Hematopoietic multipotent progenitor cell (in vitro differentiated cells): ENCODE measurements at places on chromosomes 11 and 22.

- no peak for DNase-seq
Observed at GRCh38 chr22:38487946-38488345, 18.2 kb downstream of the DDX17 start.

DNA sequence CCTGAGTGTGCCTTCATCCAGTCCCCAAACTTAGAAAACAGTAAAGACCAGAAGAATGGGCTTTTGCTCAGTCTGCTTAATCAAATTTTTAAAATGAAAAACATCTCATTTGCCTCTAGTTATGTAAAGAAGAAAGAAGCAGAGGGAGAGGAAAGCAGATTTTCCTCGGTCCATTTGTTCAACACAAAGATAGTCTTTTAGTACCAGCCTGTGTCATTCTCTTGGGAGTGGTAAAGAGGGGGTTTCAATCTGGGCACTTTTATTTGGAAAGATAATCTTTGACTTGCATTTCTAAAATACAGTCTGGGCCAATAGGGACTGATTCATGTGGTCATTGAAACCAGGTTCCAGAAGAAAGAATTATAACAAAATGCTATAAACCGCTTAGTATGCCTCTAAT is 29.5 kb downstream of the KREMEN1 start:
- DNase-seq = no peak

DNA sequence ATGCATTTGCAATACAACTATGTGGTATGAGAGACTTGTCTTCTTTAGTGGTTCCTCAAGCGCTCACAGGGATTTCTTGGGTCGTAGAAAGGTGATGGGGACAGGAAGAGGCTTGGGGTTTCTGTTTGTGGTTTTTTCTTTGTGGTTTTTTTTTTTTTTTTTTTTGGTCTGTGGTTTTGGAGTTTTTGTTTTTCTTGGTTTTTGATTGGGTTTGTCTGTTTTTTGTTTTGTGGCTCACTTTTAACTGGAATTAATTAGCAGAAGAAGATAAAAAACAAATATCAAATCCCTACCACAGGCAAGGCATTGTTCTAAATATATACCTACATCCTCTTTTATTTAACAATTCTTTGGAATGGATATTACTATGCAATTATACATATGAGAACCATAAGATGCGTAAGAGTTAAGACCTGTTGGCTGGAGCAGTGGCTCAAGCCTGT is 5.5 kb downstream of the TTC28 start:
- peak; percentile 38 for DNase-seq

DNA sequence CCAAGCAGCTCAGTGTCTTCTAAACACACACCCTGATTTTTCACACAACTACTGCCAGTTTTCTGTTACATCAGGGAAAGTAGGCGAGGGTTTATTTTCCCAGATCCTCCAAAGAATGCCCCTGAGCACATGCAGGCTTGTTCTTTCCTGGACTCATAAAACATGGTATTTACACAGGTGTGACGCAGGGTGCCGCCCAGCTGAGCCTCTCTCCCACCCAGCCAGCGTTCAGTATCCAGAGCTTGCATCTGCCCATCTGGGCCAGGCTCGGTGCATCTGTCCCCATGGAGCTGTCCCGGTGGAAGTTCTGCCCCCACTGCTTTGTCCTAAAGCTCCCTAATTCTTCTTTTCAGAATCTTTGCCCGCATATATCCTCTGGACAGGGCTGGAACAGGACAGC is 44.8 kb upstream of the ISX start:
- DNase-seq = no peak

DNA sequence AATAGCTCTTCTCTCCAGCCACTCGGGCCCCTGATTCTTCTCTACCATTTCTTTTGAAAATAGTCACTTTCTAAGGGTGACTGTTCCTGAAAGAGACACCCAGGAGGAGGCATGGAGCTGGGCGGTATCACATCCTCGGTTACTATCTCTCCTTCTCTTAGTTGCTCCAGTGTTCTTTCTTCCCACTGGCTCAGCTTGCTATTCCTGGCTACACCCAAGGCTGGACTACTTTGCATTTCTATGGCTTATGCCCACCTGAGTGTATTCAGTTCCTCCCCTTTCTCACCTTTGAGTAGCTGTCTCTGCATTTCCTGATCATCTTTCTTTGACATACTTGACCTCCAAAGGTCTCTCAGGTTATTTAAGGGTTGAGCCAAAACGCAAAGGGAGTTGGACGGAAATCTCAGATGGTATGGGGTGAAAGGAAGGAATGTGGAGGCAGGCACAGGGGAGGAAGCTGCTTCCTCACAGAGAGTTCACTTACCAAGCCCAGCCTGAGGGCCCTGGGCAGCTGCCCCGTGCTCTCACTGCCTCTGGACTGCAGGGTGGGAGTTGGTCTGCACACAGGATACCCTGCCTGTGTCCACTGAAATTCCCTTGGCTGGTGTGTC is 155.7 kb downstream of the SNX19 start:
- DNase-seq = no peak

GRCh38 chr11:6442441-6442840 is 1.7 kb upstream of the HPX start:
- DNase-seq = no peak

GRCh38 chr11:11478687-11479086 is 125.6 kb upstream of the CSNK2A3 start:
- DNase-seq = no peak

DNA sequence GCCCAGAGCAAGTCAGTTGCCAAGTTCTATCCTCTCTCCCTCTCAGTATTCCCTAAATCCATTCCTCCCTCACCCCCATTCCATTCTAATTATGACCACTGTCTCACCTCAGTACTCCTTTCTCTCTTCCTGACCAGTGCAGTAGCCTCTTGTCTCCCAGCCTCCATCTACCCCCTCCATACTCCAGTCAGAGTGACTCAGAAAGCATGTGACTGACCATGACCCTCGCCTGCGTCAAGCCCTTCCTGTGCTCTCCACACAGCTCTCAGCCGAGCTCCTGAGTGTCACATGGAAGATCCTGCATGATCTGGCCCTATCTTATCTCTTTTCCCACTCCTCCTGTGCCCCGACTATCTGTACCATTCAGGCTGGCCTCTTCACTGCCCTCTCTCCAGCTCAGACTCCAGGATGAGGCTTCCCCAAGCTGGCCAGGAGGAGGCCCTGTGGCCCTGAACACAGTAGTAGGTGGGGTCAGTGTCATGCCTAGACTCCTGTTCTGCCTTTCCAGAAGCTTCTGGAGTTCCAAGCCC is 42.6 kb downstream of the NEU3 start:
- no peak for DNase-seq

GRCh38 chr11:62508336-62509058 is 38.1 kb downstream of the AHNAK start:
- DNase-seq = no peak

DNA sequence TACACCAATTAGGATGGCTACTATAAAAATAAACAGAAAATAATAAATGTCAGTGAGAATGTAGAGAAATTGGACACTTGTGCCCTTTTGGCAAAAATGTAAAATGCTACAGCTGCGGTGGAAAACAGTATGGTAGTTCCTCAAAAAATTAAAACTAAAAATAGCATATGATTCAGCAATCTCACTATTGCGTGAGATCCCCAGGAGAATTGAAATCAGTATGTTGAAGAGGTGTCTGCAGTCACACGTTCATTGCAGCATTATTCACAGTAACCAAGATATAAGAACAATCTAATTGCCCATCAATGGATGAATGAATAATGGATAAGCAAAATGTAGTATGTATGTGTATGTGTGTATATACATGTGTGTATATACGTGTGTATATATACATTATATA is 6.8 kb downstream of the OR52N2 start:
- DNase-seq = no peak

GRCh38 chr11:5550440-5551095 is 2.2 kb upstream of the OR52H1 start:
- DNase-seq = no peak

- DNase-seq = peak; percentile 50
Observed at GRCh38 chr11:112453601-112454577, 193.2 kb upstream of the PLET1 start.

DNA sequence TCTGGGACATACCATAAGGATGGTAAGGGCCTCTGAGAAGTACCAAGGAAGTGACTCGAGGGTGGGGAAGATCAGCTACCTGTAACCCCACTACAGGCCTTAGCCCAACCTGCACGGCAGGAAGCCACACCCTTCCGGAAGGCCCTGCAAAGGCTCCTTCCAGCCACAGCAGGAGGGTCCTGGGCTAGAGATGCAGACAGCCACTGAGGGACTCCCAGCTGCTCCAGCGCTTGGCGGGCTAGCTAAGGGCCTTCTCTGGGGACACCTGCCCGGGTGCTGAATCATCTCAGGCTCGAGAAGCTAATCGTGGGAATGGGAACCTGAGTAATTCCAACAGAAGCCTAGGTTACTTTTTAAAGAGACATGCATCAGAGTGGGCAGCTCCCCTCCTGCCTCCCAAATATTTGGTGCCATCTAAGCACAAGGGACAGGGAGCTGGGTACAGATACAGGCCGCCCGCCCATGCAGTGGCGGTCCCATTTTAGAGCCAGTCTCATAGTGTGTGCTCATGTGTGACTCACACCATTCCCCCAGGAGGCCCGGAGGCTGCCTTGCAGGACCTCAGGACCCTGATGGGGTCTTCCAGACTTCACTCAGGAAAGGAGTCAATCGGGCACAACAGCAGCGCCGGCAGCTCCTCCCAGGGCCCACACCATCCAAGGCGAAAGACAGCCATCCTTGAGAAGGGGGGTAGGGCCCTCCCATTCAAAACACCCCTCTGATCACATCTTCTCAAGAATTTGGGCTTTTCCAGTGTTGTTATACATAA is 8.0 kb downstream of the MYH9 start:
- no peak for DNase-seq
